ENCODE measurements at places on chromosomes 6 and 20.

DNA sequence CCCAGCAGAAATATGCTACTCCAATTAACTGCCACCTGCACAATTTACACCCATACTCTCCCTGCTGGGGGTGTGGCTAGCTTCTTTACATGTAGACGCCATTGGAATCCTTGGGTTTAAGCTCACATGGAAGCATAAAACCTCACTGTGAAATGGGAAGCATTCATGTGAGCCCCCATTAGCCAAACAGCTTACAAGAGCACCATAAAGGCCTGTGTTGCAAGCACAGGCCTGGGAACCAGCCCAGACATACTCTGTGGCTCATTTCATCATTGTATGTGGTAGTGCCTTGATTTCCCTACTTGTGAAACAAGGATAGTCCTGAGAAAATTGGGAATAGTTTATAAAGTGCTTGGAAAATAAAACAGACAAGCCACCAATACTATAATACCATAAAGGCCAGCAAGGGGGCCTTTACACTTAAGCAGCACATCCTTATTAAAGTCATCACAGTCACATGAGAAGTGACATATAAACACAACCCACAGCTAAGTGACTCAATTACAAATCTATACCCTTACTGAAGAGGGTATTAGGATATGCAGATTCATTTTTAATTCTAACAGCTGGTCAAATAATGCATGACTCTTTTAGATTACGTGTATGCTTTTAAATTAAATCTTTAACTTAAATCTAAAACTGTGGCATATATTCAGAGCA lies 6.8 kb downstream of the ADNP start:
- DNase-seq: no peak

GRCh38 chr6:39178804-39179203 lies 50.5 kb downstream of the KCNK5 start:
- DNase-seq: no peak

DNA sequence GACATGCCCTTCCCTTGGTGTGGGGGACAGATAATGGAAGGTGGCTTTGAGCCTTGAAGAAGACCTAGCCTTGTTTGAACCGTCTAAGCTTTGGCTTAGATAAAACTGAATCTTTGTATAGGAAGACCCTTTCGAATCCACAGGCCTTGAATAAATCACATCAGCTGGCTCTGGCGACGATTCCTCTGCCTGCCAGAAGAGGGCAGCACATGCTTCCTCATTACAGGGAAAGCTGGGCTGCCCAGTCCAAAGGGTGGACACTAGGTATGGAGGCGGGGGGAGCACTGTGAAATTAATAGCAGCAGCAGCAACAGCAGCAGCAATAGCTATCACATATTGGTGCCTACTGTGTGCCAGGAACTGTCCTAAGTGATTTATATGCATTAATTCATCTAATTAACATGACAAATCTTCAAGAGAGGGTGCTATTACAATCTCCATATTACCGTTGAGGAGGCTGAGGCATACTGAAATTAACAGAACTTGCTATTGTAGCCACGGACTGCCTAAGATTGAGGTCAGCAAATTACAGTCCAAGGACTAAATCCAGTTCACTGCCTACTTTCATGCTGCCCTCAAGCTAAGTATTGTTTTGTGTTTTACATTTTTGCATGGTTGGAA lies 85.1 kb downstream of the CLIC5 start:
- DNase-seq: peak; percentile 77

DNA sequence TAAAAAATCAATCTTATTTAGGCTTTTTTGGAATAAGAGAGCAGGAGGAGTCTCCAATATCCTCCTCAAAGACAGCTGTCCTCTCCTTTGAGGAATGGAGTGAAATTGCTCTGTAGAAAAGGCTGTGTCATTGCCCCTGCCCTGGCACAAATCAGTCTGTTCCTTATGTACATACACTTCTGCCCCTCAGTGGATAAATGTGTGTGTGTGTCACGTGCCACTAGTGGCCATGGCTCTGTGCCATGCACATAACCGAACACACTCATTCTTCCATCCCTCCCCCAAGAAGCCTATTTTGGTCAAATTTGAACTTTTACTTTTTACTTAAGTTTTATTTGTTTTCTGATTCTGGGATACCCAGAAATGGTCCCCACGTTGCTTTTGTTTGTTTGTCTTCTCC lies 49.2 kb downstream of the ANKS1A start:
- DNase-seq: no peak

Measured in heart left ventricle (tissue), 16 donors.